ENCODE measurements at places on chromosomes 3 and 15.

- no peak for DNase-seq
These were observed 34.5 kb upstream of the NR2E3 start for GRCh38 chr15:71775856-71776255.

DNA sequence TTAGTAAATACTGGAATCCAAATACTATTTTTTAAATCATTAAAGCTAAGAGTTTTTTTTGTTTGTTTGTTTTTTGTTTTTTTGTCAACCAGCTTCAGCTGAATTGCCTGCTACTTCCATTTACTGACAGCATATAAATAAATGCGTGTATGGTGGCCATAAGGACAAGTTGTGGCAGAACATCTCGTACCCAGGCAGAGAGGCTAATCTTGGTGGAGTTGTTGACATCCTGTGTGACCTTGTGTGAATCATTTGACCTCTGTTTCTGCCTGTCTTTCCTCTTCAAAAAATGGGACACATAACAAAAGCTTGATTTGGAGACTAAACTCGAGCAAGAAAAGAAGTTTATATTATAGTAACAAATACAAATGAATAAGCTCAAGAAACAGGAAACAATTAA is 734.2 kb downstream of the MCTP2 start:
- no peak for DNase-seq

DNA sequence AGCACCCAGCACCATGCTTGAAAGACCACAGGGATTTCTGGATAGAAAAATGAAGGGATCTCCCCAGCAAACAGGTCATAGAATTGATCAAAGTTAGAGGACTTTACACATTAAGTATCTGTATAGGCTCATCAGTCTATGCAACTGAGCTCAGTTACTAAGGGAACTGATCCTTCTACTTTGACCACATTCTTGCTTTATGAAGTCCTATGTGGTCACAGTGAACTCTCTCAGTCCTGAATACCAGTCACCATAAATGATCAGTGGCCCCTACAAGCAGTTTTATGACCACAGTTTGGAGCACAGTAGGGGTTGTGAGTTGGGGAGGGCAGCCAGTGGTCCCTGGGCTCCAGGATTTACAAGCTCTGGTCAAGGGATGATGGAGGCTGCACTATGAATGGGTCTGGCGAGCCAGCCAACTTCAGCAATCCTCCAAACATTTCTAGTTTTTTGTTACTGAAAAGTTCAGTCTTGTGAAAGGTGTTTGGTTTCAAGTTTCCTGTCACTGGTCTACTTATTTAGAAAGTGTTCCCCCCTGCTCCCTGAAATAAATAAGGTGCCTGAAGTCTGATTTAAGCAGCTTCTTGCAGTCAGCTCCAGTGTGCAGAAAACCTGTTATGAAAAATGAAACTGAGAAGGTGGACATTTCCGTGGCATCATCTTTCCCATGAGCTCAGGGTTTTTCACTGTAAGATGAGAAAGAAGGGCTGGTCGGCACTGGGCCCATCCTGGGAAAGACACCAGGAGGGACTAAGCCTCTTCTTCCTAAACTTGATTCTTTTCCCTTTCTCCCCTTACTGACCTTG is 75.5 kb downstream of the DAPK2 start:
- no peak for DNase-seq

GRCh38 chr15:72724028-72724427 is 38.0 kb downstream of the BBS4 start:
- no peak for DNase-seq

- no peak for DNase-seq
These were observed 549.4 kb upstream of the MDFIC2 start for GRCh38 chr3:70861855-70862254.

DNA sequence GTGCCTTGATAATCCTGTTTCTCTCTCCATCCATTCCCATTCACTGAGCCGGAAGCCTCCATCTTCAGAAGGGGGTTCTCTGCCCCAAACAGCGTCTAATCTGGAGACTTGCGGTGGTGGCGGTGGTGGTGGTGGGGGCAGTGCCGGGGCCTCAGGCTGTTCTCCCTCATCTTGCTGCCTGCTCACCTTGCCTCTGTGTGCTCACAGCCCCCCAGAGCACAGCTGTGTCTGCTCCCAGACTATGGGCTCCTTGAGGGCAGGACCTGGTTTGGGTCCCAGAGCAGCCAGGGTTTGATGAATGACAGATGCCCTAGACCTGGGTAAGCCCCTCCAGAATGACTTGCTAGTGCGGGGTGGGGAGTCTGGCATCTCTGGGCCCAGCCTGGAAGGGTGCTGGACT is 430 bp upstream of the PSTPIP1 start:
- DNase-seq = no peak

DNA sequence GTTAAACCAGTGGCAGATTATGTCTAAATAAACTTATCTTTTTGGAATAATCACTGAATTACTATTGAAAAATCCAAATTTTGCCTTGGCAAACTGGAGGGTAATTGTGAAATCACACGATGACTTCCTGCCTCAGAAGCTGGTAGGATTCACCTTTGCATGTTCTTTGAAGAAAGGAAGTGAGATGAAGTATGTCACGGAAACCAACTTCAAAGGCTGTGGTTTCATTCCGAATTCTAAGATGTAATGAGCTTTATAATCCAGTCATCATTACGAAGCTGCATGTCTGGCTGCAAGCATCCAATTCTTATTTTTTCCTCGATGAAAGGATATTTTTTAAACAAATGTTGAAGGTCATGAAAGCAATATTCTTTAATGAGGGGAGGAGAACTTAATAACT is 15.0 kb upstream of the ZBED2 start:
- peak; percentile 50 for DNase-seq
